Activated T-cell treated with anti-CD3 and anti-CD28 coated beads, Interleukin-2, amount 50 U/mL, for 1 hour (primary cell): ENCODE measurements at places on chromosomes 12 and 14.

- DNase-seq, result no peak
Measured at GRCh38 chr14:81350344-81351130, 49.6 kb downstream of the STON2 start.

DNA sequence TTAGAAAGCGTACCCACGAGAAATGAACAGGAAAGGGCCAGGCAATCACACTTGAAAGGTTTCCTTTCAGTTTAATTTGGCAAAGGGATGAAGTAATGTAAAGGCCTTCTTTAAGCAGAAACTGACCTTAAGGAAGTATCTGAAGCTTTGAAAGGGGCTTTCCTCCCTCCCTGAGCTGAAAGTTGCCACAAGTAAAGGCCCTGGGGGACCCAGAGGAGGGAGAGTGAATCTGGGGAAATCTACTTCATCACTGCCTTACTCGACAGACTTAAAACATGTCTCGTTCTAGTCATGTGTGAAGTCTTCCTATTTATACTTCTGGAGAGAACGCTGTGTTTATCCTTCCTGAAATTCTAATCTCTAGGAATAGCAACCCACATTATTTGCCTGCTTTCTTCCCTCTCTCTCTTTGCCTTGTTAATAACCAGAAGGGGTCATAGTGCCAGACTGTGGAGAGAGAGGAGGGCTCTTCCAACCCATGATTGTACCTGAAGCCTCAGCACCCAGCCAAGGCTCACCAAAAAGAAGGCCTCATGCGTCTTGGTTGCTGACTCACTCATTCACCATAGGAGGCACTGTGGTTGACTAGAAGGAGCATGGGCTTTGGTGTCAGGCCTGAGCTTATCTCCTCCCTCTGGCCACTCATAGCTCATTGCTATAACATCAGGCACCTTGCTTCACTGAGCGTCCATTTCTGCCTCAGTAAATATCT is 10.2 kb upstream of the GPX2 start:
- no peak for DNase-seq

- no peak for DNase-seq
Measured at GRCh38 chr12:130335517-130336392, 1.9 kb upstream of the PIWIL1 start.

- no peak for DNase-seq
Measured at GRCh38 chr14:59069163-59069854, 119.2 kb upstream of the DAAM1 start.

GRCh38 chr14:101192661-101193000 is 289.1 kb upstream of the RTL1 start:
- DNase-seq, result no peak
